ENCODE measurements at places on chromosomes 11 and 22.

GRCh38 chr11:93560199-93560932 is 17.2 kb upstream of the SMCO4 start:
- no peak for DNase-seq

DNA sequence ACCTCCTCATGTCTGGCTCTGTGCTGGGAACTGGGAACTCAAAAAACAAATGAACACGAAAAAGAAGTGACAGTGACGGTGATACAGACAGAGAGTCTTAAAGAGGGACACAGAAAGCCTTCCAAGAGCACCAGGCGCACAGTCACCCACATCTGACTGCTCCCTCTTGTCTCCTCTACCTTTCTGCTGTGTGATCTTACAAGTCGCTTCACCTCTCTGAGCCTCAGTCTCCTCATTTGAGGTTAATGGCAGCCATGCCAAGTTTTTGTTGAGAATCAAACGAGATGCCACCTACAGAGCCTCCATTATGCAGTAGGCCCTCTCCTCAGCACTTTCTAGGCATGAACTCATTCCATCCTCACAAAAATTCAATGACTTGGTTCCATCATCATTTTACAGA is 3.7 kb downstream of the LRRC32 start:
- no peak for DNase-seq

DNA sequence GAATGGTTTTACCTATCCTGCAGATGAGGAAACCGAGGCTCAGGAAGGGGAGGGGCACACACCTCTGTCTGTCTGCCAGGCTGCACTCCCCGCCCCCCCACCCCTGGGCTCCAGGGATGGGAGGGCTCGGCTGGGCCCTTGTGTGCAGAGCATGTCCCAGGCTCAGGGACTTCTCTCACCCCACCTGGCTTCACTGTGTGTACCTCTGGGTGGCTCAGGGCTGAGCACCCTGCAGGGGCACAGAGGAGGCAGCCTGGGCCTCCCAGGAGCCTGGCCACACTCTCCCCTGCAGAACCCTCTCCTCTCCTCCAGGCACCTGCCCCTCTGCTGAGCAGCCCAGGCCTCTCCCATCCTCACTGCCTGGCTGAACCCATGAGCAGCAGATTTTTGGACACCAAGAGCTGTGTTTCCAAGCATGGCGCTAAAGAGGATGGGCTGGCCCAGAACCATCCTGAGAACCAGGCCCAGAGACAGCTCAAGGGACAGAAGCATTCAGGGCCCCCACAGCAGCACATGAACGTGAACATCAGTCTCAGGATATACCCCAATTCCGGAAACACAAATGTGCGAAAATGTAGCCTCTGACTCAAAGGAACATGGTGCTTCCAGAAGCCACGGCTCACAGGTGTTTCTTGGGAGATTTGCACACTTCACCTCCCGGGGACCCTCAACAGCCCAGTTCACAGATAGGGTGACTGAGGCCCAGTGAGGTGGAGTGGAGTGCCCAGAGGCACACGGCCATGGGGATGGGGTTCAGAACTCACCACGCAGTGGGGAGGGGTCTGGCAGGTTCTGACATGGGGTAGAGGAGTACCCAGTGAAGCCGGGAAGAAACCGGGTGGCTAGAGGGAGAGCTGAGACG is 10.5 kb downstream of the EMID1 start:
- no peak for DNase-seq

DNA sequence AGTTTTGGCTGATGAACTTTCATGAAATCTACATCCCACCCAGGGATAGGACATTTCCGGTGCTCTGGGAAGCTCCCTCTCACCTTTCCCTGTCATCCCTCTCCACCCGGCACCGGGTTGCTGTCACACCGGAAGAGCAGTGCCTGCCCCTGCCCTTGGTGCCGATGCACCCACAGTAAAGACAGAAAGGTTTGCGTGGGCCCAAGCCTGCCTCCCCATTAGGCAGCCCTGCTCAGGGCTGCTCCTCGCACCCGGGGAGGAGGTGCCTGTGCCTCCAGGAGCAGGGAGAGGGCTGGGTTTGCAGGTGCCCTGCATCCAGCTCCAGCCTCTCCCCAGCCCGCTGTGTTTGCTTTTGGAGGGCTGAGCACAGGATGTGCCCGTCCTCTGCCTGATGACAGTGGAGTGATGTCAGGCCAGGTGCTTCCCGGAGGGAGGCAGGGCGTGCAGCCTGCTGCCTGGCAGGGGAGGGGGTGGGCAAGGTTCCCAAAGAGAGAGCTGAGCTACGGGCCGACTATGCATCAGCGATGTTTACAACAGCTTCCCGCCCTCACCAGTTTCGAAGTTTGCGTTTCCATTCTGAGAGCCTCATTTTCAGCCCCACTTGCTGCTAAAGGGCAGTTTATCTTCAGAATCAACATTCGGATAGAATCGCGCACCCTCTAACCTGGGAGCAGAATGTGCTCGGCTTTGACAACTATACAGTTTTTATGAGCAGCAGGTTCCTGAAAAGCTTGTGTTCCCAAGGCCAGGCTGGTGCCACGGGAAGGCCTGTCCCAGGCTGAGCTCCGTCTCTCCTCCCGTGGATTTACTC is 83.2 kb upstream of the CLDN5 start:
- DNase-seq: peak; percentile 64

GRCh38 chr11:19194620-19195308 is 7.0 kb downstream of the CSRP3 start:
- no peak for DNase-seq

GRCh38 chr11:46914363-46914762 is 4.0 kb downstream of the LRP4 start:
- no peak for DNase-seq

DNA sequence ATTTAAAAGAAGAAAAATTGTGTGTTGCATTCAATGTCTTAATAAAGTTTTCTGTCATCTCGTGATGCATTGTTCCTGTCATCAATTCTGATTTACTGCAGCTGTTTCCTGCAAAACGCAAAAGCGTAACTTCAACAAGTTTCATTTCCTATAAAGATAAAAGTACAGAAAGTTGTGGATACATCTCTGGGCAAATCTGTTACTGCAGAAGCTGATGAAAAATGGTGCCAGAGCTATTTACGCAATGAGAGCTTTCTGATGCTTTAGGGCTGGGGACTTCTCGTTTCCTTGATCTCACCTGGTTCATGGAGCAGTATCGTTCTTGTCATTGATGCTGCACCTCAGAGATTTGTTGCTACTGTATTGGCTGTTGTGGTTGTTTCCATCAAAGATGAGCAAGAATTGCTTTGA is 15.5 kb upstream of the MS4A12 start:
- no peak for DNase-seq

DNA sequence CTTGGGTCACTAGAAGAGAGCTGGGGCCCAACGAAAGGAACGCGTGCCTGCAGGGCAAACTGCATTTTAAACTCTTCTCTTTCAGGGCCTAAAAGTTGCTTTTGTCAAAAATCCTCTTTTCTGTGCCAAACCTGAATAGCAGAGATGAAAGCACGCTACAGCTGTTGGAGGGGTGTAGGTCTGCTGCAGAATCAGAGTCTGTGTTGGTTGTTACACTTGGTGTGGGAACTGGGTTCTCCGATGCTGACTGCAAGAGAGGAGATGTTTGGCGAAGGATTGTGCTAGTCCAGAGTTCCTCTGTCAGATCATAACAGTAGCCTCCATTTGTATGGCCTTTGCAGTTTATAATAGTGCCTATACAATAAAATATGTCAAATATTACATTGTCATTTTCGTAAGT is 41.8 kb downstream of the BARX2 start:
- DNase-seq: no peak

- no peak for DNase-seq
Measured at GRCh38 chr11:45621588-45621987, 43.8 kb downstream of the CHST1 start.

- no peak for DNase-seq
Measured at GRCh38 chr11:43925063-43925931, 17.1 kb upstream of the C11orf96 start.

GRCh38 chr11:61416941-61417340 is 12.8 kb downstream of the CPSF7 start:
- no peak for DNase-seq

DNA sequence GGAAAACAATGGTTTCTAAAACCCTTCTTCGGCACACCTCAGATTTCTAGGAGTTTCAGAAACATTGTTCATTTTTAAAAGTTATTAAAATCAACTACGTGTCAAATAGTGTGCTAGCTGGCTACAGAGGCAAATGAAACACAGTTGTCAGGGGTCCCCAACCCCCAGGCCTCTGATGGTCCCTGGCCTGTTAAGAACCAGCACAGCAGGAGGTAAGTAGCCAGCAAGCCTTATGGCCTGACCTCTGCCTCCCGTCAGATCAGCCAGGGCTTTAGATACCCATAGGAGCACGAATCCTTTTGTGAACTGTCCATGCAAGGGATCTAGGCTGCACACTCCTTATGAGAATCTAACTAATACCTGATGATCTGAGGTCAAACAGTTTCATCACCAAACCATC is 648.2 kb downstream of the FAM181B start:
- no peak for DNase-seq

- no peak for DNase-seq
Measured at GRCh38 chr11:72723508-72723907, 28.7 kb downstream of the ARAP1 start.

- no peak for DNase-seq
Measured at GRCh38 chr11:19605520-19606371, 106.9 kb upstream of the NAV2 start.

DNA sequence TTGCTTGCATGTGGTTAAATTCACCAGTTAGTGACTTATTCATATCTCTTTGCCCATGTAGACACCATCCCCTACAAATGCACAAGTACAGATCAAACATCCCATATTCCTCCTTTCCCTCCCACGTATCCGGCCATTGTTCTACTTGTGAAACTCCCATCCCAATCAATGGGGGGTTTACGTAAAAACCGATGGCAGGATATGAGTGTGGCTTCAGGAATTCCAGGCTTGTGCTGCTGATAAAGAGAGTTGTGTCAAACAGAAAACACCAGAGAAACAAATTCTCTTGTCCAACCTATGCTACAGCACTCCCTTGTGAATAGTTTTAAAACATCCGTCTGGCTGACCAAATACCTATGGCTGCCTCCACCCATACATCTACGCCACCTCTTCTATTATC is 15.5 kb downstream of the FLI1 start:
- no peak for DNase-seq

GRCh38 chr11:121131656-121132055 is 30.6 kb downstream of the TECTA start:
- no peak for DNase-seq

GRCh38 chr22:48782811-48783511 is 1044.7 kb downstream of the BRD1 start:
- no peak for DNase-seq

Data from CD4-positive, alpha-beta T cell treated with Interleukin-21 for 1 hour (primary cell).